ENCODE measurements at places on chromosomes 11 and 22. TPM values are rescaled to one million over a fixed set of nuclear protein-coding genes. Genes with fewer than 3 reads are reported as not detected.

PRG3 gene
- polyA plus RNA-seq, result not detected

OR6A2 gene
- polyA plus RNA-seq, result not detected

CBLIF gene
- polyA plus RNA-seq, result not detected

OR51B6 gene
- not detected for polyA plus RNA-seq

LMO1 gene
- polyA plus RNA-seq, result 8.2 TPM

BTG4 gene
- polyA plus RNA-seq, result not detected

SUSD2 gene
- polyA plus RNA-seq, result 20.9 TPM

SERHL2 gene
- polyA plus RNA-seq, result 4.3 TPM
